ENCODE measurements at places on chromosomes 7 and 10.

DNA sequence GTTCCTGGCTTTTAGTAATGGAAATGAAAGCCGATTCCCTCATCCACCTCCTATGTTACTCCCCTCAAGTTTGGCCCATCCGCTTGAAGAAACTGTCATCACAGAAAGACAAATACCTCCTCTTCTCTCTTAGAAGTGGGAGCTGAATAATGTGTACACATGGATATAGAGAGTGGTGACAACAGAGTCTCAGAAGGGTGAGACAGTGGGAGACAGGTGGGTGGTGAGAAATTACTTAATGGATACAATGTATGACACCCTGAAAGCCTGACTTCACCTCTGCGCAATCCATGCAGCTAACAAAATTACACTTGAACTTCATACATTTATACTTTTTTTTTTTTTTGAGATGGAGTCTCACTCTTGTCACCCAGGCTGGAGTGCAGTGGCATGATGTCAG is 217.5 kb downstream of the SKIDA1 start:
- no peak for DNase-seq

- DNase-seq = peak; percentile 2
Measured at GRCh38 chr10:28939281-28940157, 262.2 kb downstream of the BAMBI start.

DNA sequence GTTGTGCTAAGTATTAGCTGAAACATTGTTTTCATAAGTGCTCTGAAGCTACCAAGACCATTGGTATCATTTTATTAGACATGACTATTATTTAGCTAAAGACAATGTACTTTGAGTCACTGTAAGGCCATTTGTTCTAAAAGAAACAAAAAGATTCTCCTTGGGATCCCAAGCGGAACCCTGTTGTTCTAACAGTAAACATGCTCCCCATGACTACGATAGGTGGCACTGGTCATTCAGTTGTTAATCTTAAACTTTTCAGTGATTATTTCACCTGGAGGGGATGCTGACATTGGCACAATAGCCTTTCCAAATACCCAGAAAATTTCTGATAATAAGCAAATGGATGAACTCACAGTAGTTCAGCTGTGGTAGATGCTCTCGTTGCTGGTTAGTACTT is 715.0 kb downstream of the AUTS2 start:
- DNase-seq = no peak

DNA sequence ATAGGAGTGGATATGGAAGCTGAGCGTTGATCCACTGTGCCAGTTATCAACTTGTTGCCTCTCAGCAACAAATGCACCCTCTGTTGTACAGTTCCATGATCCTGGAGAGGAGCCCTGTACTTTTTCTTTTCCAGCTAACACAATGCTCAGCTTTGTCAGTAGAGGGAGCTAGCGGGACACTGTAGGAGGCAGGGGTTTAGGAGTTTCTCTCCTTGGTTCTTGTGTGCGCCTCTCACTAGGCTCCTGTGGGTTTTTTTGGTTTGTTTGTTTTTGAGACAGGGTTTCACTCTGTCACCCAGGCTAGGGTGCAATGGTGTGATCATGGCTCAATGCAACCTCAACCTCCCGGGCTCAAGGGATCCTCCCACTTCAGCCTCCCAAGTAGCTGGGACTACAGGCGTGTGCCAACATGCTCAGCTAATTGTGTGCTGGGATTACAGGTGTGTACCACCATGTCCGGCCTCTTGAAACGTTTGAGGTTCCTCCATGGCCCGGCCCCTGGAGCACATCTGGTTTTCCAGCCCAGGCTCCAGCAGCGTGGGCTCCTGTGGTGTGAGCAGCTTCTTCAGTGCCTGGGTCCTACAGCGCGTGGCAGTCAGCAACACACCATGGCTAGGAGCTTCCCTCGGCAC is 12.0 kb upstream of the MARVELD1 start:
- peak; percentile 86 for DNase-seq

- no peak for DNase-seq
Measured at GRCh38 chr7:151520419-151521261, 945 bp upstream of the RHEB start.

DNA sequence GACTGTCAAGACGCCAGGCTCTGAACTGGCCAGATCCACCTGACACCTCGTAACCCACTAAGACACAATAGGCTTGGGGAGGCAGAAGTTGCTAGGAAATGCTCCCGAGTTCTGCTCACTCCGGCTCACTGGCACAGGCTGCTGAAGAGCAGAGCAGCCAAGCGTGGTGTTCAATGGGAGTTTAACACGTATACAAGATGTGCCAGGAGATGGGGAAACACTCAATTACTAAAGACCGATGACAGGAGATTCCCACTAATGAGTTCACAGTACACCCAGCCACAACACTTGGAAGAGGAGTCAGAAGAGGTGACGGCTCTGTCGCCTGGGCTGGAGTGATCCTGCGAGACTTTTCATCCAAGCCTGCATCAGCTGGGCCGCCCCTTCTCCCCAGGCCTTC is 303.4 kb downstream of the GFRA1 start:
- DNase-seq = no peak

DNA sequence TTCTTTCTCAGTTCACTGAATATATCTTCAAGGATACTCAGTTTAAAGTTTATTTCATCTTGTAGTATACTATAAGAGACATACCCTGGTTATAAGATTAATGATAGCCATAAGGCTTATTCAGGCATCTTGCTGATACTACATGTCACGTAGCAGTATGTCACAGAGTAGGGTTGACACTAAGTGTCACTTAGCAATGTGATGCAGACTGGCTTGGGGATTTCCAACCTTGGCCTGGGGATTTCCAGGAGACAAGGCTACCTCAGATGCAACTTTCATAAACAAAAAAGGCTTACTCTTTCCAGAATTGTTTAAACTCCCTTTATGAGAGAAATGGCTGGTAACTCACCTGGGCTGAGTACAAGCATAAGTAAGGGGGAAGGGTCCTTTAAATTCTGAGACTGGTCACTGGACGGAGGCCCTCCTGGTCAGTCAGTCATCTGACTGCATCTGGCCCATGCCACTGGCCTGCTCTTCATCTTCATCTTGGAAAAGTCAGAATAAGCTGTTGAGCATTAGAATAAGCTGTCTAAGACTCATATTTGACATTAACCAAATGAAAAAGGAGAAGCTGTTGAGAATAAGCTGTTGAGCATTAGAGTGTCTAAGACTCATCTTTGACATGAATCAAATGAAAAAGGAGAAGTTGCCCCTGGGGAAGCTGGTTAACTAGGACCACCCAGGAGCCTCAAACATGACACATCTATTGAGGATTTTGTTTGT is 9.5 kb downstream of the SLC13A1 start:
- DNase-seq = peak; percentile 41

- no peak for DNase-seq
Measured at GRCh38 chr10:78236416-78237015, 202.9 kb downstream of the RPS24 start.

GRCh38 chr10:97121041-97121440 is 64.7 kb downstream of the SLIT1 start:
- DNase-seq = no peak

DNA sequence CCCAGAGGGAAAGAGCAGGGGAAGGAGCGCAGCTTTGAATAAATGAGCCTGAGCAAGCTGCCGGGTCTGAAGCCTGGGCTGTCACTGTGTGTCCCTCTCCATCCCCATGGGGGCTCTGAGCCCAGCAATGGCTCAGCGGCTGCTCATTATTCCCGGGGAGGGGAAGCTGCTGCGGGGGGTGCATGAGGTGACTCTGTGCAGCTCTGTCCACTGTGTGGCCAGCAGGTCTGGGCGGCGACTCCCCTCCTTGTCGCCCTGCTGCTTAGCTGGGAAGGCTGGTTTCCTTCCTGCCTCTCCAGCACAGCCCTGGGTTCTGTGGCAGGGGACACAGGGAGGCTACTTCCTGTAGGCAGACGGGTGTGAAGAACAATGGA is 234.2 kb downstream of the PRPF18 start:
- DNase-seq = no peak

- DNase-seq = no peak
Measured at GRCh38 chr10:21403256-21404015, 122.0 kb downstream of the SKIDA1 start.

DNA sequence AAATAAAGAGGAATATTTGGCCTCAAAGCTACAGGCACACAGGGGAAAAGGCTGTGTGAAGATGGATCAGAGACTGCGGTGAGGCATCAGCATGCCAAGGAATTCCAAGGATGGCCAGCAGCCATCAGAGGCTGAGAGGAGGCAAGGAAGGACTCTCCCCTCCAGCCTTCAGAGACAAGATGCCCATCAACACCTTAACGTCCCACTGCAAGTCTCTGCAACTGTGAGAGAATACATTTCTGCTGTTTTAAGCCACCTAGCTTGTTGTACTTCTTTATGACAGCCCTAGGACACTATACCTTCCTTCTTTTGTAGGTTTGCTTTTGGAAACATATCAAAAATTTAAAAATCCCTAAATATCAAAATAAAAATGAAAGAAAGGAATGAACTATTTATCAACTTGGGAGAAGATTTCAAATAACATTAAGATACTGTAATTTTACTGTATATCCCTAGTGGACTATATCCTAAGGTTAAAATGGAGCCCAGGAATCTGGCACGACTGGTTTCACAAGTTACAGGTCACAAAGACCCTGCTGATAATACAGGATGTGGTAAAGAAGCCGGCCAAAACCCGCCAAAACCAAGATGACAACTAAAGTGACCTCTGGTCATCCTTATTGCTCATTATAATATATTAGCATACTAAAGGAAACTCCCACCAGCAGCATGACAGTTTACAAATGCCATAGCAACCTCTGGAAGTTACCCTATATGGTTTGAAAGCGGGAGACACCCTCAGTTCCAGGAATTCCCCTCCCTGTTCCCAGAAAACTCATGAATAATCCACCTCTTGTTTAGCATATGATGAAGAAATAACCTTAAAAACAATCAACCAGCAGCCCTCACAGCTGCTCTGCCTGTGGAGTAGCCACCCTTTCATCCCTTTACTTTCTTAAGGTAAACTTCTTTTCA is 185.2 kb downstream of the AVL9 start:
- no peak for DNase-seq

- DNase-seq = no peak
Measured at GRCh38 chr10:29611781-29612381, 22.9 kb downstream of the SVIL start.

DNA sequence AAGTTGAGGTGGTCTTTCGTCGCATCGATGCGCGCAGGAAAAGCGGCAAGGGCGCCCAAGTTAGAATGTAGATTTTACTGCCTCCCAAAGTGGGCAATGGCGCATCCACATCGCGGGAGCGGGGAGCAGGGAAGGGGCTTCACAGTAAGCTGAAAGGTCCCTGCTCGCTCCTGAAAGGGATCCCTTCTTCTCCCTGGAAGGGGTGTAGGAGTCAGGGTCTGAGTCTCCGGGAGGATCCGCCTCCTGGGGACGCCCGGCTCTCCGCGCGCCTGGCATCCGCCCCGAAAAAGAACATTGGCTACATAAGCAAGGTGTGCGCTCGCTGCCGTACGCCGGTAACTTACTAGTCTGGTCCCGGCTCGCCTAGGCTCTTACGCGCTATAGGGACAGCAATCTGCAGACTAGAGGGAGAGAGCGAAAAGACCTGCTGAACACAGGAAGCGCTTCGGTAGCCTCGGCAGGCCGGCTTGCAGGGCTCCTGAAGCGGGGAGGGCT is 804 bp downstream of the UNC5B start:
- no peak for DNase-seq

DNA sequence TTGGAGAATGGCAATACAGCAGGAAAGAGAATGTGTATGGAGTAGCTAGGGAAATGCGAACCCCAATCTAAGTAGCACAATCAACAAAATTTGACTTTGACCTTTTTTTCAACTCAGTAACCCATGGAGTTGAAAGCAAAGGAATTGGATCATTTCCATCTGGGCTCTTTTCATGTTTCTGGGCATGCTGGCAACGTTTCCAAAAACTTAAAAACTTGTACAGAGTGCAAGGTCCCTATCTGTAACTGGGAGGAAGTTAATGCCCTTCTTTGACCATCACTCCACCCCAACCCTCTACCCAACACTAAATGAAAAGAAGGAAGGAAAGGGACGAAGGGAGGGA is 1.3 kb upstream of the HIBADH start:
- DNase-seq = no peak

DNA sequence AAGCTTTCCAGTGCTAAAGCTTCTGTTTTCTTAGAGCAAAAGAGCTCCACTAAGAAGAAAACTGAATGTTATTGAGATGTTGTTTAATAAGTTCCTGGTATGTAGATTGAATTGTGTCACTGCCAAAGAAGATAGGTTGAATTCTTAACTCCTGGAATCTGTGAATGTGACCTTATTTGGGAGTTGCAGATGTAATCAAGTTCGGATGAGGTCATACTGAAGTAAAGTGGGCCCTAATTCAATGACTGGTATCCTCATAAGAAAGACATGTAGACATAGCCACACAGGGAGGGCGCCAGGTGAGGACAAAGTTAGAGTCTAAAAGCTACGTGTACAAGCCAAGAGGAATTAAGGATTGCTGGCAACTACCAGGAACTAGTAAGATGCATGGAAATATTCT is 732.1 kb upstream of the C7orf33 start:
- no peak for DNase-seq

GRCh38 chr7:142646386-142647140 is 102.7 kb upstream of the PRSS1 start:
- DNase-seq = peak; percentile 61

- DNase-seq = no peak
Measured at GRCh38 chr7:8761731-8762130, 328.3 kb downstream of the NXPH1 start.

- DNase-seq = no peak
Measured at GRCh38 chr10:83612746-83613145, 526.6 kb upstream of the GHITM start.

DNA sequence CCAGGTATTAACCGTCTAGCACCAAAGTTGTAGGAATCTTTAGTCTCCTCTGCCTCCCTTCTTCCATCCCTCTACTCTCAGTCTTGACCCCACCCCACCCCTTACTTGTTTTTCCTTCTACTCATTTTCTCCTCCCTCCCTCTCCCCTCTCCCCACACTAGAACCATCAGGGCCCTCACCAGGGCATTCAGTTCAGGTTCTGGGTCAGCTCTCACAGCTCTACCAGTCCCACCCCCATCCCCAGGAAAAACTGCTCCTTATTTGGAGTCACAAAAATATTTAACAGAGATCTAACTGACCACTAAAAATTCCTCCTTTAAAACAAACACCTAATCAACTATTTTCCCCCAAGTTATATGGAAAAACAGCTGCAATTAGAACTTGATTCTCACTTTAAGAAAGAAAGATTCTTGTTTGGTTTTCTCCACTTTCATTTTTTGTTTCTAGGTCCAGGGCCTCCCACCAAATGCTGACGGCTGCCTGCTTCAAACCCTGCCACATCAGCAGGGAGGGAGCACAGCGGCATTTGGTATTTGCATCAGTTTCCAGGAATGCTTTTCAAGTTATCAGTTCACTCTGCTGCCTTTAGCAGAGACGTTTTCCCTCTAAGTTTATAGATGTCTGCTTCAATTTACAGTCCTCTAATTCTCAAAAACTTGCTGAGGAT is 2.8 kb upstream of the COL1A2 start:
- no peak for DNase-seq

- peak; percentile 86 for DNase-seq
Measured at GRCh38 chr10:112375721-112376395, 1.9 kb downstream of the ACSL5 start.

DNA sequence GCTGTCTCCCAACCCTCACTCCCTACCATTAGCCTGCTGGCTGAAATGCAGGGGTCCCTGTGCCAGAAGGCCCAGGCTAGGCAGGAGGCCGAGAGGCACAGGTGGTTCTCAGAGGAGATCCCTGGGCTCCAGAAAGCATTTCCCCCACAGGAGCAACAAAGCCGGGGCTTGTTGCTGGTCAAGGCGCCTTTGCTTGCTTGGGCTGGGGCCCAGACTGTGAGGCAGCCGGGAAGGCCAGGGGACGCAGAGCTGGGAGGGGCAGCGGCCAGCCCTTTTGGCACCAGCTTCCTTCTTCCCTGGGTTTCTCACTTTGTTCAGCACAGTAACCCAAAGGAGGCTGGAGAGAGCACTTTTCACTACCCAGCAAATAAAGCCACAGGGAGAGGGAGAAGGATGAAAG is 48.6 kb downstream of the FBXW4 start:
- no peak for DNase-seq
